Hypothalamus (tissue), 51 donors: ENCODE measurements at places on chromosomes 1 and 21.

- no peak for DNase-seq
These were observed 97.6 kb downstream of the PPIAL4G start for GRCh38 chr1:148385371-148386030.

- no peak for DNase-seq
These were observed at the start of gene RBP7 for GRCh38 chr1:9996624-9997582. Gene RBP7, plus strand, starts transcription at chr1:9997228. Its CDS starts 31 bp downstream, at chr1:9997259.

DNA sequence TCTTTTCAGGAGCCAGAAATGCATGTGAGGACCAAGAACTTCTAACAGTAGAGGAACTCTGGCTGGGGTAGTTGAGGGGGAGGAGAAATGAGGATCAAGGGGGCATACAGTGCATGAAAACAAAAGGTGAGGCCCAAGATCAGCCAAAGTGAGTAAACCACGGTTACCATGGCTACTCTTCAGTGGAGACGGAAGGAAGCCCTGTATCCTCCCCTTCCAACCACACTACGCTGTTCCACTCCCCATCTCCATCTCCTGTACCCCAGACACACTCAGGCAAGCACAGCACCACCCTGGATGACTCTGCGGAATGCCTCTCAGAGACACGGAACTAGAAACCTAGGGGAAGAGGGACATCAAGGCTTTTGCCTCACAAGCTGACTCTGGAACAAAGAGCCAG, 157.6 kb upstream of the CAMK1G start:
- DNase-seq = no peak

DNA sequence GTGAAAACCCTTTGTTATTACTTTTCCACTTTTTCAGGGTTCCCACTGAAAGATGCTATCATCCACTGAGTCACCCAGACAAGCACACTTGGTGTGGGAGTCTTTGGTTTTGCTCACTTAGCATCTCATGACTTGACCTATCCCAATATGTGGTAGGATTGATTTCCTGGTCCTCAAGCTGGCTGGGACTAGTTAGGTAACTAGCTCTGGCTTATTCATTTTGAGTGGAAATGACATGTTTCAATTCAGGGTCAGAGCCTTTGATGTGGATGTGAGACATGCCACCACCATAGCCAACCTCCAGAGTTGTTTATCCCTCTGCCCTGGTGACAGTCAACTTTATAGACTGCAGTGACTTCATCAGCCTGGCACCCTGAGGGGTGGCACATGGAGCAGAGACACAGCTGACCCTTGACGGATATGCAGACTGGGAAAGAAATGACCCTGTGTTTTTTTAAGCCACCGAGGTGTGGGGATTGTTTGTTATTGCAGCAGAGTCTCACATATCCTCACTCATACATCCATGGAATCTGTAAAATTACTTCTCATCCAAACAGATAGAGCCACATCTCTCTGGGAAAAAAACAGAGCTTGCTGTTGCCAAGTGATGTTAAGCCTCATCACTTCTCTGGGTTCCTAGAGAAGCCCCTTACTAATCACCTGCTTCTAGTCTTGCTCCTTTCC, 699.9 kb downstream of the MATN1 start:
- no peak for DNase-seq

- no peak for DNase-seq
These were observed 53.3 kb downstream of the MRPS6 start for GRCh38 chr21:34126691-34127090.
